ENCODE measurements at places on chromosomes 11 and 22.

- no peak for DNase-seq
Measured at GRCh38 chr11:36471577-36471976, 38.5 kb downstream of the TRAF6 start.

- DNase-seq: no peak
Measured at GRCh38 chr11:58564231-58564630, 11.4 kb downstream of the LPXN start.

- peak; percentile 56 for DNase-seq
Measured at GRCh38 chr11:9535189-9535781, 38.2 kb upstream of the WEE1 start.

DNA sequence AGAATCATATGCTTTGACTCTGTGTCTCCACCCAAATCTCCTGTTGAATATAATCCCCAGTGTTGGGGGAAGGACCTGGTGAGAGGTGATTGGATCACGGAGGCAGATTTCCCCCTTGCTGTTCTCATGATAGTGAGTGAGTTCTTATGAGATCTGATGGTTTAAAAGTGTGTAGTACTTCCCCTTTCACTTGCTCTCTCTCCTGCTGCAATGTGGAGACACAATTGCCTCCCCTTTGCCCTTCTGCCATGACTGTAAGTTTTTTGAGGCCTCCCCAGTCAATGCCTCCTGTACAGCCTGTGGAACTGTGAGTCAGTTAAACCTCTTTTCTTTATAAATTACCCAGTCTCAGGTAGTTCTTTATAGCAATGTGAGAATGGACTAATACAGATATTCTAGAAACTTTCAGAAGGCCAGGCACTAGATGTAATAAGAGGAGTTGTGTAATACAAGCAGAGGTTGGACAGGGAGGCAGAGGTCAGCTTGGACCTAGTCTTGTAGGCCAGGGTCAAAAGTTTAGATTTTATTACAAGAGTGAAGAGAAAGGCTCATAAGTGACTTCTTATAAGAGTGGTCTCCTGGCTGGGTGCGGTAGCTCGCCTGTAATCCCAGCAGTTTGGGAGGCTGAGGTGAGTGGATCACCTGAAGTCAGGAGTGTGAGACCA is 9.3 kb upstream of the SERPING1 start:
- DNase-seq: no peak

GRCh38 chr11:13054278-13054677 is 45.2 kb downstream of the RASSF10 start:
- DNase-seq: no peak

DNA sequence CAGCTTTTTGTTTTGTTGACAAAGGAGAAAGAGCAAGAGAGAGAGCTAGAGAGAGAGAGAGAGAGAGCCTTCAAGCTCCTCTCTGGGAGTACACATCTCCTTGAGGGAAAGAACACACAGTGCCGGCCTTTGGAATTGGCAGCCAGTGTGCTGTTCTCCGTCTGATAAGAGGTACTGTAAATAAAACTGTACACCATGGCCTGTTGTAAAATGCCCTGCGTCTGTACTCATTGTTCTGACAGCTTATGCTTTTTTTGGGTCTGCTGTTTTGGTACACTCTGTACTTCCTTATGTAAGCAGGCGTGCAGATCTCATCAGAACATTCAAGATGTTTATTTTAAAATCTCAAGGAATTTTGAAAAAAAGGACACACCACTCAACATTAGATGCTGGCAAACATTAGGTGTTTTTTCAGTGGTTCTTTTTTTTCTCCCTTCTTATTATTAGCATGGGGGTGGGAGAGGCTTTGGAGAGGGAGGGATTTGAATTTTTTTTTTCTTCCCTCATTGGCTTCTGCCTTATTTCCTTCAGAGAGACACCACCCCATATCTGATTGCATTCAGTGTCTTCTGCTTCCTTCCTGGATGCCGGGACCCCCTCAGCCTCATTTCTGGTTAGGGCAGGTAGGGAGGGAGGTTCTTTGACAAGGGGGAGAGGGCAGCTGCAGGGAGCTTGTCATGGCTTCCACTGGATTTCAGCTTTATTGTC is 116.8 kb upstream of the NNMT start:
- peak; percentile 80 for DNase-seq

- no peak for DNase-seq
Measured at GRCh38 chr22:41550952-41551491, 6.8 kb upstream of the POLR3H start.

GRCh38 chr11:120066738-120067437 is 71.0 kb downstream of the TRIM29 start:
- peak; percentile 59 for DNase-seq

GRCh38 chr22:41699264-41700107 is at the start of gene MEI1:
Gene MEI1, plus strand, starts transcription at chr22:41699503. Its CDS starts 36 bp downstream, at chr22:41699539.
- DNase-seq: peak; percentile 90

DNA sequence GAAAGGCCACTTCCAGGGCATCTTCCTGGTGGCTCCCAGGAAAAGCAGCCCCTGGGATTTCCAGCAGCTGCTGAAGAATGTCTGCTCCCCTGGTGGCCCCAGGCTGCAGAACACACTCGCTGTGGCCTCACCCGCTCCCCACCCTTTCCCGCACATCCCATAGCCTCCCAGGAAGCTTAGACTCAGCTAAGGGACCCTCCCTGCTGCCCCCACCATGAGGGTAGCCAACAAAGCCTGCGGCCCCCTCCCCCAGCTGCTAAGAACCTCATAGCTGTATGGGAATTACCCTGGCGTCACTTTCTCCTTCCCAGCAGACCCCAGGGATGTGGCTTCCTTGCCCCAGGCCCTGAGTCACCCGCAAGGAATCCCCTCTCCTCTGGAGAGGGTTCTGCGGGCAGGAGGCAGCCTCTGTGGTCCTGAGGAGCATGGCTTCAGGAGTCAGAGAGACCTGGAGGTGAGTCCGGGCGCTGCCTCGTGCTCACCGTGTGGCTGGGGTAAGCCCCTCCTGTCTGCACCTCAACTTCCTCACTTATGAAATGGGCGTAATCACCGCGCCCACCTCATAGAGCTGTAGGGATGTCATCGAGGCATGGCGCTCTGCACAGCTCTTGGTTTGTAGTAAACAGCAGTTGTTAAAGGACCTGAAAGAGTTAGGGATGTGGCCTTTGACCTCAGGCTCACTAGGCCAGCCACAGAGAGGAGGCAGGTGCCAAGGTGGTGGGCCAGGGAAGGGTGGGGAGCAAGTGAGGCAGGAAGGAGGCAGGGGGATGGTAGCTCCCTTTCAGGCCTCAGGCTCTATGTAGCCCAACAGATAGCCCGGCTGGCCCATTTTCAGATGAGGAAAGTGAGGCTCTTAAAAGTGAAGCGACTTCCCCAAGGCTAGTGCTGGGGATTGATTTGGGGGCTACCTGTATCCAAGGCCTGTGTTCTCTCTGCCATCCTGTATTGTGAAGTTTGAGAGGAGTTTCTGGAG is 71.2 kb downstream of the LRRC32 start:
- DNase-seq: no peak
